ENCODE measurements at places on chromosomes 1 and 21. TPM values are rescaled to one million over a fixed set of nuclear protein-coding genes. Genes with fewer than 3 reads are reported as not detected.

DAB1 gene
- 1.2 TPM for total RNA-seq

CYP2J2 gene
- 2.9 TPM for total RNA-seq

ZYG11A gene
- 0.14 TPM for total RNA-seq

GRCh38 chr1:6438047-6438525 lies 13.5 kb downstream of the ESPN start:
- H3K27ac ChIP-seq: no peak overlapping the region
- DNase-seq: no peak
- no peaks in the 10 kb centered on the region for H3K4me1 ChIP-seq
- H3K36me3 ChIP-seq: no peaks in the 10 kb centered on the region
